ENCODE measurements at places on chromosomes 2 and 18. TPM values are rescaled to one million over a fixed set of nuclear protein-coding genes. Genes with fewer than 3 reads are reported as not detected.
A peak's percentile ranks its signal among the peaks of the same experiment; 100 is the strongest.

Gene CIDEA
- not detected for total RNA-seq

- no peak for DNase-seq
These were observed 247.3 kb downstream of the CNTNAP5 start for GRCh38 chr2:124272261-124272841.

DNA sequence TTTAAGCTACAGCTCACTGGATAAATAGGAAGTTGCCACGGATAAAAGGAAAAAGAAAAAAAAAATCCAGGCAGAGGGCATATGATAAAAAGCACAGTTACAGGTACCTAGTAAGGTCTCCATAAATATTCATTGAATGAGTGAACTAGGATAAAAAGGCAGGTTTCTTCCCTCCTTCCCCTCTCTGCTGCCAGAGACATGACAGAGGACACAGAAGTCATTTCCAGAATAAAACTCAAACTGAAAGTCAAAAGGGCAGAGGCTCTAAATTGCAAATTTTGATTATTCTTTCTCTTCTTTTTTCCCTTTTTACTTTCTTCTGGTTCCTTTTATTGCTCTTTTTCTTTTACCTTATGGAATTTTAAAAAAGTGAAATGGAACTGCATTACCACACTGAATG lies 7.7 kb downstream of the CD302 start:
- no peak for DNase-seq

DNA sequence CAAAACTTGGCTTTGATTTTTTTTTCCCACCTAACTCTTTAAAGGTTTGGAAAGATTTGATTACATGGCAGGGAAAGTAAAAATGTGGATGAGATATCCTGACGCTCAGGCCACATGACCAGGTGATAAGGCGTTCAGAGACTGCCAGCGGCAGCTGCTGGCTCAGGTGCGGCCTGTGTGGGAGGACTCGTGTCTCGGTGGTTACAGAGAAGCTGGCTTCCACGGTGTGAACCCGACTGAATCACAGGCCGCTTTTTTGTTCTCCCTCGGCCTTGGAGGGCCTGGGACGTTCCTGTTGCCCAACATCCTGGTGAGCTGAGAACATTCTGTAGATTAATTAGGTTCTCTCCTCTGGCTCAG lies 124.2 kb upstream of the ZNF516 start:
- no peak for DNase-seq

- no peak for DNase-seq
These were observed 84.9 kb downstream of the SLC8A1 start for GRCh38 chr2:40367032-40367431.

DNA sequence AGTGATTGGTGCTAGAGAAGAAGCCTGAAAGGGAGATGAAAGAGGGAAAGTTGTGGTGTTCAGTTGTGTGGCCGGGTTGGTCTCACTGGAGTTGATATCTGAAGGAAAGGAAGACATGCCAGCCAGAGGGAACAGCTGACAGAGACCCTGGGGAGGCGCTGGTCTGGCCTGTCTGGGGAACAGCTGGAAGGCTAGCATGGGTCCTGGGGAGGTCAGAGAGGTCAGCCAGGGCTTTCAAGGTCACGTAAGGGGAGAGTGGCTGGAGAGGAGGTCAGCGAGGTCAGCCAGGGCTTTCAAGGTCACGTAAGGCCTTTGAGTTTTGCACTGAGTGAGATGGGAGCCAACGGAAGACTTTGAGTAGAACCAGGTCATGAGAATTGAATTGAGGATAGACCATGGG lies 11.0 kb downstream of the DYSF start:
- DNase-seq = no peak

DNA sequence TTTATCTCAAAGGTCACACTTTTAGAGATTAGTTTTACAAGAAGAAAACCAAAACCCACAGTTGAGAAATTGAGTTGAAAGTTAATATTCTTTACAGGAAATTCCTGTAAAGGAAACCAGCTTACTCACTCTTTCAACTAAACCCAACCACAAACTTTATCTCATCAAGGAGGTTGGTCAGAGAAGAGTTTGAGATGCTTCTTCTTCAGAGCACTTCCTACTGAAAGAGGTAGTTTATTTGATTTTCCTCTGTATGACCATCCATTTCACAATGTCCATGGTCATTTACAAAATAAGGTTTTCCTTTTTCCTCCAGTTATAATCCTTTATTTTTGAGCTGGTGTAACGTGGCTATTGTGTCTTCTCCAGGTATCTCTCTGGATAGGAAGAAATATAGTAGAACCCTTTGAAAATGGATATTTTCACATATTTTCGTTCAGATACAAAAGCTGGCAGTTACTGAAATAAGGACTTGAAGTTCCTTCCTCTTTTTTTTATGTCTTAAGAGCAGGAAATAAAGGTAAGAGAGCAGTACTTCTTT lies 4.5 kb upstream of the IL18RAP start:
- peak; percentile 51 for DNase-seq

DNA sequence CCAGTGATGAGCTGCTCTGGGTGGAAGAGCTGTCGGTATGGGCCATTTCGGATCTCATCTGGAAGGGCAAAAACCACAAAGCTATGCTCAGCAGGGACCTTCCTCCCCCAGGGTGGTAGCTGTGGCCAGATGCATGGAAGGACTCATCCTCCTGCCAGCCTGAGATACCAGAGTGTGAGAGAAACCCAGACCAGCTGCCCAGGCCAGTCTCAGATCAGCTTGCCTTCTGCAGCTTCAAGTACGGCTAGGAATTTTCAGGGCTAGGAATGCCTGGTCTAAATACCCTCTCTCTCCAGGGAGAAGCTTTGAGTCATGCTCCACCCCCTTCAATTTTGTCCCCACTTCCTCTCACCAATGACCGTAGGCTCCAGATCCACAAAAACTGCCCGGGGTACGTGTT lies 1.4 kb upstream of the TUBA4B start:
- DNase-seq = no peak

GRCh38 chr2:233572468-233572867 lies 5.9 kb upstream of the USP40 start:
- DNase-seq = no peak

Data from hematopoietic multipotent progenitor cell (in vitro differentiated cells).